ENCODE measurements at places on chromosomes 1 and 21. TPM values are rescaled to one million over a fixed set of nuclear protein-coding genes. Genes with fewer than 3 reads are reported as not detected.
A peak's percentile ranks its signal among the peaks of the same experiment; 100 is the strongest.

DNA sequence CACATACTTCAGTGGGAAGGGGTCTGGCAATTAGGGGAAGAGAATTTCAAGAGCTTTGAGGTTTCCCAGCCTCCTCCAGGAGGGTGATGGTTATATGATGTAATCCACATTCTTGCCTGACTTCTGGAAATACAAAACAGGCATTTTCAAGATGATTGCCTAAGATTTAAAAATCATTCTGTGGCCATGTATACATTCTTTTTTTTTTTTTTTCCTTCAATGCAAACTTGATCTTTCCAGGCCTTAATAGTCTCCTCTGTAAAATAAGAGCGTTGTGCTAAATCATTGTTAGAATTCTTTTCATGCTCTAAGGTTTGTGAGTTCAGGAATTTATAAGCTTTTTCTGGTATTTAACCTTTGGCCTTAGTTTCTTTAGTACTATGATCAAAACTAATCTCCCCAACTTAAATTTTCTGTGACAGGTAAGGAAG lies 192.3 kb upstream of the HMCN1 start:
- DNase-seq, result peak; percentile 29

- no peak for DNase-seq
Observed at GRCh38 chr1:77639557-77640069, 42.8 kb downstream of the ZZZ3 start.

DNA sequence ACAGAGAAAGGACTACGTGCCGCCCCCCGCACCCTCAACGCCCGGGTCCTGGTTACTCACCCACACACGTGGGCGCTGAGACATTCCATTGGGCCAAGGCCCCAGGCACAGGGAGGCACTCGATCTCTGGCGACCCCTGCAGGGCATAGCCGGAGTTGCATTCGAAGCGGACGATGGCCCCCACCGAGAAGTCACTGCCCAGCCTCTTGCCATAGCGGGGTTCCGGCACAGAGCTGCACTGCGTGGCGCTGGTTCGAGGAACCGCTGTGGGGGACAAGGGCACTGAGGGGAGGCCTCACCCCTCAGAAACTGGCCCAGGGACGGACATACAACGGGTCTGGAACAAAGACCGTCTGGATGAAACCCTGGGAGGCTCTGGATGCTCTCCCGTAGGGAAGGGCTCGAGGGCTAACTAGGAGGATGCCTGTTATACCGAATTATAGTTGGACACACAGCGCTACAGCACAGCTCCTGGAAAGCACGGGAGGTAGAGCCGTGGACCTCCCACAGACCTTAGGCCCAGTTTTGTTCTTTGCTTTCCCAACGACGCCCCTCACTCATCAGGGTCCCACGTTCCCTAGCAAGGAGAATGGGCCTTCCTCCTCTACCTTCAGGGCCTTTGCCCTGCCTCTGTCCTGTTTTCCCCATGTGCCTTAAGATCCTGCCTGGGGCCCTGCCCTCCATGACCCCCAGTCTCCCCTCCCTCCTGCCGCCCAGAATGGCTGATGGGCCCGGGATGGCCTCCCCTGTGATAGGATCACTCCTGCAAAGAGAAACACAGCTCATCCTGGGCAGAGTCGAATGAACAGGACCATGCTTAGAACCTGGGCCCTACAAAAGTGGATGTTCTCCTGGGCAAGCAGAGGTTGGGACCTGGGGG lies 152.8 kb downstream of the ZSCAN20 start:
- no peak for DNase-seq

KCNQ4 gene
- not detected for total RNA-seq

DNA sequence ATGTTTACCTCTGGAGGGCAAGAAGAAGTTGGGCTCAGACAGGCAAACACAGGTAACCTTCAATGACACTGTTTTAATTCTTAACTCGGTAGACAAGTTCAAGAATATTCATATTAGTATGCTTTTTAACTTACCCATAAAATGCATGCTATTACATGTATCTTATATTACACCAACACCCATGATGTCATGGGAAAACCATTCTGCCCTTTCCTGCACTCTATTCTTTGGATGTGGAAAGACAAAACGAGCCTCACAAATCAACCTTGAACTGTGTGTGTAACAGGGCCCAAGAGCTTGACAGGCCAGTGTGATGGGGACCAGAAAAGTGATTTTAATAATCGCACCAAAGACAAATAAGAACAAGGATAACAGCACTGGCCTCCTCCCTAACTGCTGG lies 22.6 kb upstream of the RAP1GAP start:
- DNase-seq, result no peak

- no peak for DNase-seq
Observed at GRCh38 chr1:230972855-230973271, 5.8 kb downstream of the TTC13 start.

DNA sequence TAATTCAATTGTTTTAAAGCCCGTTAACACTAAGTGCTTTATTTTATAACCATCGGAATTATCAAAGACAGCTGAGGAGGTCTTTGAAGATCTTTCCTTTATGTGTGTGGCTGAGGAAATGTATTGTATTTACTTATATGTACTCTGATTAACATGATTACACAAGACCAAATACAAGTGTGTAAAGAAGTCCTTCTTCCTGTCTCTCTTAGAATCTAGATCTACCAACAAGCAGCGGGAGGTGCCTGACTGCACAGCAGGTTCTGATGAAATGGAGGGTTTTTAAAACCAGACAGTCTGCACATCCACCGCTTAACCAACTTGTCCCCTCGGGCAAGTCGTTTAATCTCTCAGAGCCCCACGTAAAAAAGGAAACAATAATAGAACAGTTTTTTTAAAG lies 240.5 kb upstream of the MAP1LC3C start:
- DNase-seq, result no peak

DNA sequence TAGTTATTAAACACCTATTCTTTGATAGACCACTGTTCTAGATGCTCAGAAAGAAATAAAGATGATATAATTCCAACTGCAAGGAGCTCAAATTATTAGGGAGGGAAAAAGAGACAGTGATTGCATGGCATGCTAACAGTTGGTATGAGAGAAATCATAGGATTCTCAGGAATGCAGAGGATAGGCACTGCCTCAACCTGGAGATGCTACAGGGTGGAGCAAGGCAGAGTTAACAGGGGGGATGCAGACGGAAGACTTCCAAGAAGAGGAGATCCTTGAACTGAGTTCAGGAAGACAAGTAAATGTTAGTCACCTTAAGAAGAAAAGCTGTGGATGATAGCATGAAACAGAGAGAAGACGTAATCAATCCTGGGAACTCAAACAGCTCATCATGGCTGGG lies 123.7 kb downstream of the DAB1 start:
- no peak for DNase-seq

PTAFR gene
- total RNA-seq, result 0.04 TPM

DNA sequence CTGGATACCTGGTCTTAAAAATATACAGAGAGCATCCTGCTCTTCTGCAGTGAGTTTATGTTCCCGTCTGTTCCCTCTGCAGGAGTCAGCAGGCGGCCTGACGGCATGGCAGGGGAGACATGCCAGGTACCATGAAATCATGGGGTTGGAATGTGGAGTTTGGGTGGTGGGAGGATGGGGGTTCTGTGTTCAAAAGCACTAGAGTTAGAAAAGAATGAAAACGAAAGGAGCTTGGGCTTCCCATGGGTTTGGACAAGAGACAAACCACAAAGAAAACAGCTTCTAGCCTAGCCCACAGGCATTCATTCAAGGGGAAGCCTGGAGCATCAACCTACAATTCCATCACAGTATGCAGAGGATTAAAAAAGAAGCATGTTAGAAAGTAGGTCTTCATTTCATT lies 59.9 kb downstream of the WARS2 start:
- DNase-seq, result peak; percentile 93

DFFA gene
- 28.8 TPM for total RNA-seq

DNA sequence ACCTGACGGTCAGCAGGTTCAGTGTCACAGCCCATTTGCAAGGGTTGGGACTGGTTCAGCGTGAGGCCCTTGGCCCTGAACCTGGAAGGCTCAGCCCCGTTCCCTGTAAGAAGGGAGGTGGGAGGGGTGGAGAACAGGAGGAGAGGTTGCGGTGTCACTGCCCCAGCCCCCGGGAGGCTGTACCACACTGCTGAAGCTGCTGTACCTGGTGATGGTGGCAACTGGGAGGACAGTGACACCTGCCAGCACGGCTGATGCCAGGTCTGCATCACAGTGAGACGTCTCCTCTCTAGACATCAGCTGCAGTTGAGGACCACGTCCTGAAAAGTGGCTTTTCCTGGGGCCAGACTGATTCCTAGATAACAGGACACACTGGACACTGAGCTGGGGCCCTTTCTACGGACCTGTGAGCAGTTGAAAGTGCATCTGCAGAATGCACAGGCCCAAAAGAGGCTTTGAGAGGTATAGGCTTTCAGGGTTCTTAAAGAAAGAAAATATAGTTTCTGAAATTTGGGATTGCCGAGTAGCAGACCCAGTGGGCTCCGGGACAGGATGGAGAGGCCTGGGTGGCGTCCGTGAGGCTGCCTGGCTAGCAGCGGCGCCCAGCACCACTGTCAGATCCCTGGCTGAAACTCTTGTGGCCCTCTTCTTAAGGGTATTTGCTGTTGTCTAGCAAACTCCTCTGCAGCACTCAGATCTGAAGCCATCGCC lies 47.7 kb downstream of the COQ8A start:
- DNase-seq, result no peak

DNA sequence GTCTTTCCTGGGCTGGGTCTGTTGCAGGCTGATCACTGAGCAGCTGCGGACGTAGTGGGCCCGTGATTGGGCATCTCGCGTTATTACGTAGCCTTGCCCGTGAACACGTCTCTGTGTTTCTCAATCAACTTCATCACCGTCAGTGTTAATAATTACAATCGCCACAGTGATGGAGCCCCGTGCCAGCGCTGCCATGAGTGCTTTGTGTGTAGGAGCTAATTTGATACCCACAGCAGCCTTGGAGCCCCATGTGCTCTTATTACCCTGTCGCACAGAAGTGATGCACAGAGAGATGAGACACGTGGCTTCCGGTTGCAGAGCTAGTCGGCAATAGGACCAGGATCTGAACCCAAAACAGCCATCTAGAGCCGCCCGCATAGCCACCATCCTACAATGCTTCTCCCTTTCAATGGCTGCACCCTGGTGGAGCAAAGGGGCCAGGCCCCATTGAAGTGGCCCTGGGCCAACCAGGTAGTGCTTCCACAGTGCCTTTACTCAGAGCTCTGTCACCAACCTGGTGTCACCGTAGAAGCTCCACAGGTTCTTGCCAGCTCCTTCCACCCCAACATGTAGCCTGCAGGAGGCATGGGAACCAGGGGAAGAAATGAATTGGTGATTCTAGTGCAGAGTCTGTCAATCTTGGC lies 398.5 kb upstream of the VAMP3 start:
- DNase-seq, result no peak

DNA sequence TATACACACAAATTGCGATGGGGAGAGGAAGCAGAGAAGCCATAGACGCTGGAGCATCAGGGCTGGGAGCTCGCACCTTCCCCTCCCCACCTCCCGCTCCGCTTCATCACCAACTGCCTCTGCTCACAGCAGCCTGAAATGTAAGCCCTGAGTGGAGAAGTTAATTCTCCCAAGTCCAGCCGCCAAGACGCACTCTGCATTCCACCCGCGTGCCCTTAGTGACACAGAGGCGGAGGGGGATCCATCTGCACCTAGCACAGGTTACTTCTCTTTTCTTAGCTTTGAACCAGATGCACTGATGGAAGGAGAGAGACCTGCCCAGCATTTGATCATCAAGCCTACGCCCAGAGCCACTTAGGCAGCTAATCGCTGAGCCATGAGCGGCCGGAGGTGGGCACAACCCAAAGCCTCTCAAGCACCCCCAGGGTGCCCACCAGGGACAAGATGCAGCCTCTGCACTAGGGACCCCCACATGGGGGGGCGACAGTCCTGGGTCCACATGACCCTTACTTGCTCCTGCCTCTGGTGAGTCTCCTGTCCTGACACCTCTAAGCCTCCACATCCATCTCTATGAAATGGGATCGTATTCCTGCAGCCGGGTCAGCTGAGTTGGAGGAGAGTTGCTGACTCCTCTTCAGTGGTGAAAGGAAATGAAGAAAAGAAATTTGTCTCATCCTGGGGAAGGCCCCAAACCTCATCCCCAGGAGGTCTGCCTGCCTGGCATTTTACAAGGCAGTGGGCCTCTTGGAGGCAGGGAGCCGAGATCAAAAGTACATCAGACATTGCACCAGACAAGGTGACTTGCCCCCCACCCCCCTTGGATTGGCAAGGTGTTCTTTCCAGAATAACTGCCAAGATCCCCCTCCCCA lies 316.2 kb downstream of the MATN1 start:
- DNase-seq, result no peak

MAEL gene
- not detected for total RNA-seq

GRCh38 chr1:74791491-74791890 lies 58.5 kb downstream of the TYW3 start:
- DNase-seq, result no peak

CTH gene
- total RNA-seq, result 21.9 TPM

DNA sequence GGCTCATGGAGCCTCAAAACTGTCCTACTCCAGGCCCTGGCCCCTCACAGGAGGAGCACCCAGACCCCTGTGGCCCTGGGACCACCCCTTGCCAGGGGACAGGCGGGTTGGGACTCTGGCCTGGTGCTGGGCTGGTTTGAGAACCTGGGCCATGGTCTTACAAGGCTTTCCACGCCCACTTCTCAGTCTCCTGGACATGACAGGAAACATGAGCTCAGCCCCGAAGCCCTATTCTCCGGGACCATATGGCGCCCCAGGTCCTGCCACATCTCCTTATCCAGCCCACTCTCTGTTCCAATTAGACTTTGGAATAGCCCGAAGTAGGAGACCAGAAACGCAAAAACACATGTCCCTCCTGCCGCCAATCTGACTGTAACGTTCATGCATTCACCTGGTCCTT lies 47.9 kb downstream of the KCNAB2 start:
- DNase-seq, result no peak

- no peak for DNase-seq
Observed at GRCh38 chr1:237084341-237085077, 42.5 kb downstream of the RYR2 start.

GRCh38 chr1:173112129-173112528 lies 61.4 kb upstream of the TNFSF18 start:
- DNase-seq, result no peak

GNG12 gene
- total RNA-seq, result 136 TPM

DNA sequence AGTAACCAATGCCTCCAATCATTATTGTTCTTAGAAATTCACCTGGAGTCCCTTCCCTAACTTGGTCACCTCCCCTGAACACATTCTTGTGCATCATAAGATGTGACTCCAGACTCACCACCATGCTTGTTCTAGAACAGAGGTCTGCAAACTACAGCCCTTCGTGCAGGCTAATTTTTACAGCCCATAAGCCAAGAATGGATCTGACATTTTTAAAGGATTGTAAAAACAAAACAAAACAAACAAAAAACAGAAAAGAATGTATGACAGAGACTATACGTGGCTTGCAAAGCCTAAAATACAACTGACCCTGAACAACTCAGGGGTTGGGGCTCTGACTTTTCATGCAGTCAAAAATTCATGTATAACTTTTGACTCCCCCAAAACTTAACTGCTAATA lies 6.2 kb upstream of the HIVEP3 start:
- no peak for DNase-seq

HOOK1 gene
- not detected for total RNA-seq

NBPF4 gene
- total RNA-seq, result not detected

Measured in H4 (cell line).